Heart right ventricle (tissue), 16 donors: ENCODE measurements at places on chromosomes 2 and 18. TPM values are rescaled to one million over a fixed set of nuclear protein-coding genes. Genes with fewer than 3 reads are reported as not detected.

DNA sequence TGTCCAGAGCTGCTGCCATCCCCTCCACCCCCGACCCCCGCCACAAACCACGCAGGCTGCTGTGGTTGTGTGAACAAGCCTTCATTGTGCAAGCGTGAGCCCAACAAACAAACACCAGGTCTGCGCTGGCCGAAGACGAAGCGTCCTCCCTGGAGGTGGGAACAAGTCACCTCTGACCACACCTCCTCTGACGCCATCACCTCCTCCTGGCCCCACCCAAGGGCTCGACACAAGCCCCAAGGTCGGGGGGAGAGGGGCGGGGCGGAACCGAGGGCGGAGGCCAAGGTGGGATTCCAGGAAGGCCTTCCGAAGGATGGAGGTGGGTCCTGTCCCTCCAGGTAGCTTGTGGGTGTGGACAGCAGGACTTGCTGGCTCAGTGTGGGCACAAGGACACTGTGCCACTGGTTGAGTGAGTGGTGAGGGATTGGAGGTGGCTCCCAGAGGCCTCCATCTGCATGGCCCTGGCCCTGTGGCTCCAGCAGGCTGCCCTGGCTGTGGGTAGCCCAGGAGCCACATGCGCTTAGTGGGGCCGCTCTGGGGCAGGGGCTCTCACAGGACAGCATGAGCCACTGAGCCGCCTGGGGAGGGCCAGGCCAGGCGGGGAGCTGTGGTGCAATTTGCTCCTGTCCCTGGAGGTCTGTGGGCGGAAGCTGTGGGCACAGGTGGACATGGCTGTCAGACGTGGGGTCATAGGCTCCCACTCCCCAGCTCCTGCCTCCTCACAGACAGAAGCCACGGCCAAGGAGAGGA lies 7.4 kb upstream of the GPR17 start:
- DNase-seq, result no peak

Gene DCDC2C
- not detected for total RNA-seq

- DNase-seq, result no peak
These were observed 181.5 kb downstream of the KLHL29 start for GRCh38 chr2:23566241-23567142.

Gene SERPINB5
- not detected for total RNA-seq

- no peak for DNase-seq
These were observed 354.7 kb downstream of the EIPR1 start for GRCh38 chr2:3022841-3023372.

Gene DSC3
- total RNA-seq, result 0.14 TPM

DNA sequence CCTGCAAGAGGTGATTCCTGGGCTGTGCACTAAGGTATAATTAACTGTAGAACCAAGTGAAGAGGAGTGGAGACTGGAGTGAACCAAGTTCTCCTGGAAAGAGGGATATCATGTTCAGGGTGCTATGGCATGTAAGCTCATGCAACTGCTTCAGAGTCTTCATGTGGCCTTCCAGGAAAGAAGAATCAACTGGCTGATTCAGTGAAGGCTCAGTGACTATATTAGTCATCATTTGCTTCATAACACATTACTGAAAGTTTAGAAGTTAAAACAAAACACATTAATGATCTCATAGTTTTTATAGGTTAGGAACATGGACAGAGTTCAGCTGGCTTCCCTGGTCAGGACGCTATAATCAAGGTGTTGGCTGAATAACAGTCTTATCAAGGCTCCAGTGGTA lies 1200.8 kb upstream of the GYPC start:
- DNase-seq, result no peak
